ENCODE measurements at places on chromosomes 3 and 15. TPM values are rescaled to one million over a fixed set of nuclear protein-coding genes. Genes with fewer than 3 reads are reported as not detected.

Gene MNS1
- 2.2 TPM for total RNA-seq

Gene ACVR2B
- 2.9 TPM for total RNA-seq

Gene AGTR1
- total RNA-seq = 13.3 TPM

Gene GHSR
- total RNA-seq = not detected

Gene WNT5A
- total RNA-seq = 145 TPM

Gene IL17RD
- 2.2 TPM for total RNA-seq

Gene PYDC2
- not detected for total RNA-seq

Gene CFAP100
- not detected for total RNA-seq

Gene FEZF2
- total RNA-seq = not detected

Gene SCG3
- not detected for total RNA-seq

Gene GRM7
- not detected for total RNA-seq

Gene CCR3
- not detected for total RNA-seq
